ENCODE measurements at places on chromosomes 1 and 21.

DNA sequence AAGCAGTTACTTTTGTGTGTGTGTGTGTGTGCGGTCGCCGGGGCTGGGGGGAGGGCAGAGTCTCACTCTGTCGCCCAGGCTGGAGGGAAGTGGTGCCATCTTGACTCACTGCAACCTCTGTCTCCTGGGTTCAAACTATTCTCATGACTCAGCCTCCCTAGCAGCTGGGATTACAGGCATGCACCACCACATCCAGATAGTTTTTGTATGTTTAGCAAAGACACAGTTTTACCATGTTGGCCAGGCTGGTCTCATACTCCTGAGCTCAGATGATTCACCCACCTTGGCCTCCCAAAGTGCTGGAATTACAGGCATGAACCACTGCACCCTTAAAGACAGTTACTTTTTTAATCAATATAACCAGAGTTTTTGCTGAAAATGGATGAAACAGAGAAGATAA, 207.0 kb downstream of the PTPRC start:
- DNase-seq = no peak

- DNase-seq = peak; percentile 48
These were observed 21.6 kb upstream of the POFUT2 start for GRCh38 chr21:45309069-45309986.

DNA sequence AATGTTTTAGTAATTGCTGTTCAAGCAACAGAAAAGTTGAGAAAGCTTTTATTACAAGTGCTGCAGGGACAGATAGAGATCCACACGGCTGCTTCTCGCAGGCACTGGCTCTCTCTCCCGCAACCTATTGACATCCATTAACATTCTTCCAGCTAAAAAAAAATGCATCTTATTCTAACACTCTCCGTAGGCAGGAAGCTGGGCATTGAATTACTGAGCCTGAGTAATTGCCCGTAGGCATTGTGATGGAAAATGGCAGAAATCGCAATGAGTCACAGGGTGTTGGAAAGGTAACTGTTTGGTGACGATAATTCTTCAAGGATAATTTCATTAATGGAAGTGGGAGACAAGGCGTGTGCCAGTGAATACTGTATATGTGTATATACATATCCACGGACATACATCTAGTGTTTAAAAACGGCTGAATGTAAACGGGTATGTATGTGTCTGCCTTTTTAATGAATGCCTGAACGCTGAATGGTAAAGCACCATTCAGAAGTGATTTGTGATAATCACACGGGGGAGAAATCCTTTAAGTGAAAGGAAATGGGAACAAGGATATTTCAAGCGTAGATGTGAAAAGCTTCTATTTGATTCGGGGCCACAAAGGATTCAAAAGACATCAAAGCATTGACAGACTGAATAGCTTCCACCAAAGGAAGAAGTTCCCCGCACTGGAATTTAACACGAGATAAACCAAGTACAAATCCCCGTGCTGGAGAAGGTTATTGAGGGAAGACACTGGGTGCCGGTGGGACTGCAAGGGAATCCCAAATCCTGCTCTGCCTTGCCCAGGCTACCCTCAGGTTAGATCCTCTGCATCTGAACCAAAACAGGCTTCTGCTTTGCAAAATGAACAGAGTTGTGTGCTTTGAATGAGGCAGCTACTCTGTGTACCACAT, 567.2 kb downstream of the NPHP4 start:
- DNase-seq = no peak

DNA sequence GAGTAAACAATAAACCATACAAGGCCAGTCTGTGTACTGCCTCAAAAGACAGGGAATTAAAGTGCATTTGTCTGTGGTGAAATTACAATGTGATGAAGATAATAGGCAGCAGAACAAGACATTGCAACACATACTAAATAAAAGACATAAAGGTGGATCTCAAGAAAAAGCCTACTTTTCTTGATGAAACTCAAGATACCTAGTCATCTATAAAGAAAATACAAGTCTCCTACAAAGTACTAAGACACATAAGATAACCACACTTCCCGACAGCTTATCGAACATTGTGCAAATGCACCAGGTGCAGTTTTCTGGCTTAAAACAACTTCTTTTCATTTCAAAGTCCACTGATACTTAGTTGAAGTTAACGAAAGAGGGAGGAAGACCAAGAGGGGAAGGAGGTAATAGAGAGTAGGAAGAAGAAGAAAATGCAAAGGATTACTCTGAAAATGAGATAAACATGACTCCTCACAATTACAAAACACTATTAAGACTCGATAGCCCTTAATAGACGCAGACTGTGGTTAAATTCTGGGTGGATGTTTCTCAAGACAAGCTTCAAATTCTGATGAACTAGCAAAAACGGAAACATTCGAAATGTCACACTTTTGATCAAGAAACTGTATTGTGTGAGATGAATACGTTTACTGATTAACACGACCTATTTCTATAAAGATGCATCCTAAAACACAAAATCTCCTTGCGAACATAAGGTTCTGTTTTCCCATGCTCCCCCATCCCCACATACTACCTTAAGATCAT, 2.0 kb downstream of the HNRNPR start:
- no peak for DNase-seq

- DNase-seq = no peak
These were observed 42.6 kb upstream of the A3GALT2 start for GRCh38 chr1:33363470-33363861.

DNA sequence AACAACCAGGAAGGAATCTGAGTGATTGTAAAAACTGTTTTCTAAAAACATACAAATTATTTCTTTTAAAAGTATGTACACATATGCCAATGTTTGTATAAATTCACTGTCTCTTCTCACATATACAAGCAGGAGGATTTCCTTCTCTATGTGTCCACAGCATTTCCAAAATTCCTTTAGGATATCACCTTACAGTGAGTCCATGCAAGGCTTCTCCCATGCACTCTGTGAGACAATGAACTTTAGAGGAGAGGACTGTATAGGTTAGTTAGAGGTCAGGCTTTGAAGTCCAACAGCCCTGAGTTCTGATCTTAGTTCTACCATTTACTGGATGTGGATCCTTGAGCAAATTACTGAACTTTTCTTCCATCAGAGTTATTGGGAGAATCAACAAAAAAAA, 34.1 kb upstream of the USH2A start:
- DNase-seq = no peak

GRCh38 chr1:20521960-20522861, 14.3 kb upstream of the MUL1 start:
- peak; percentile 67 for DNase-seq

GRCh38 chr1:76942549-76942948, 75.3 kb downstream of the ST6GALNAC5 start:
- no peak for DNase-seq

- DNase-seq = no peak
These were observed 223.9 kb downstream of the CAMTA1 start for GRCh38 chr1:7008975-7009740.

- DNase-seq = no peak
These were observed at the start of gene NCF2 for GRCh38 chr1:183590244-183591191. Gene NCF2 (minus strand): TSS chr1:183590459. CDS start chr1:183590329, 130 bp downstream.

- peak; percentile 2 for DNase-seq
These were observed 63.4 kb upstream of the L1TD1 start for GRCh38 chr1:62131093-62131725.

DNA sequence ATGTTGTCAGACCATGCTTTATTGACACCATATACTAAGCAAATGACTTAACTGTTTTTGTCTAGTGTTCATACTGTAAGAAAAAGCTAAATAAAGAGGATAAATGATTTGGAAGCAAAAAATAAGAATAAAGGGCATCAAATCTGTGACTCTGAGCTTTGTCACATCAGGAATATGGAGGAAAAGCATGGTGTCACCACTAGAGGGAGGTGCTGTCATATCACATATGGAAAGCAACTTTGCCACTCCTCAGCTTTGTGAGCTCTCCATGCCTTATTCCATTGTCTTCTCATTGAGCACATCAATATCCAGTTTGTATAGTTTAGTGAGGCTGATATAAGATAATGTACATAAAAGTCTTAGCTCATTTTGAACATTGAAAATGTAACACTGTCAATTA, 20.8 kb upstream of the GBP1 start:
- peak; percentile 37 for DNase-seq

Measured in activated CD4-positive, alpha-beta T cell treated with anti-CD3 and anti-CD28 coated beads, Interleukin-2, amount 50 U/mL, for 1 hour (primary cell).